HCT116 (cell line): ENCODE measurements at places on chromosomes 7 and 10.

DNA sequence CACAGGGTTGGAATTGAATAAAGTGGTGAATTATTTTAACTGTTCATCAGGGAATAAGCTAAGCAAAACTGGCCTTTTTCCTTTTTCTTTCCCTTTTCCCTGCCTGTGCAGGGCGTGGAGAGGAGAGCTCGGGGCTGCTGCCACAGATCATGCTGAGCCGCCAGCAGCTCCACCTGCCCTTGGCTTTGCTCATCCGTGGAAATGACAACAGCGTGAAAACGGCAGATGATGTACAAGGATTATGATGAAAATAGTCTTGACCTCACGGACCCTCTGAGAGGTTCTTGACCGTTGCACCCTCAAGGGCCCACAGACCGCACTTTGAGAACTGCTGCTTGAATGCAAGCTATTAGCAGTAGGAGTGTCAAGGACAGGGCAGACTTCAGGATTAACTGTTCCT lies 10.6 kb downstream of the PPP2R2D start:
- no peak overlapping the region for H3K4me3 ChIP-seq
- no peaks in the 10 kb centered on the region for H3K27me3 ChIP-seq
- no peaks in the 10 kb centered on the region for H3K36me3 ChIP-seq
- H3K4me1 ChIP-seq, result no peaks in the 10 kb centered on the region
- no peak for DNase-seq

DNA sequence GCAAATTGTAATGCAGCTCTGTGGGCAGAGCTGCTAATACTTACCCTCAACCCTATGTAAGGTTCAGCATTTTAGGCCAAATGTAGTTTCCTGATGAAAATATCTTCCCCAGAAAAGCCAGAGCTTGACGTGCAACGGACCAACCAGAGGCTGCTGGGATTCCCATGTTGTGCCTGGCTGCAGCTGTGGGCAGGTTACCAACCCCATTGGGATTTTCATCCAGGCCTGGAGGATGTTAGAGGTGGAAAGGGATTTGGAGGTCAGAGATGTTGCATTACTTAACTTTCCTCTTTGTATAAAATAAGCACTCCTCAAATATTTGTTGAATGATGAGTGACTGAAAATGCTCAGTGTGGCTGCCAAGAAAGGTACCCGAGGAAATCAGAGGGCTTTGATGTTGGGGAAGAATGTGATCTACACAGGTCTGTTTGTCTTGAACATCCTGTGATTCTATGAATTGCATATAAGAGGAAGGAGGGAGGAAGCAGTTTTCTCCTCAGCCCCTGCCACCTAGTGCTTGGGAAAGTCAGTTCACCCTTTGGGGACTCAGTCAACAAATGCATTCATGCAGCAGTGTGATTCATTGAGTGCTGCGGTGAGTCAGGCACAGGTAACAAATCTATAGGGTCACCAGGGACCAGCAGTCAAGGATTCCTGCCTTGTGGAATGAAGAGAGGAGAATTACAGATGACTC lies 487.2 kb downstream of the RPS24 start:
- H3K27me3 ChIP-seq, result no peaks in the 10 kb centered on the region
- H3K36me3 ChIP-seq, result no peaks in the 10 kb centered on the region
- H3K4me3 ChIP-seq, result no peak overlapping the region
- H3K27ac ChIP-seq, result no peak overlapping the region
- H3K4me1 ChIP-seq, result no peaks in the 10 kb centered on the region
- peak; percentile 62 for DNase-seq

DNA sequence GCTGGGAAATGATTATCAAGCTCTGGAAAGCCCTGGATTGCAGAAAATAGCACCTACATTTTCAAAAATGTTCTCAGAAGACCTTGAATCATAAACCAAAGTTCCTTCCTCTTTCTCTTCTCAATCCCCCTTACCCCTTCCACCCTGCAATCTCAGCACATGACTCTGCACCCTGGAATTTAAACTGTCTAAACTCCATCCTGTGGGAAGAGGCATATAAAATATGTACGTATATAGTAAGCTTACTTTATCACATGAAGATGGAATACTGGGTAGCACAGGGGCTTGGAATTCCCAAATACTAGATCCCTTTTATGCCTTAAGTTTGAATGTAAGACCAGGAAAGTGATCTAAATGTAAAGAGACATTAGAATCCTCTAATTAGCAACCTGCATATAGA lies 7.7 kb downstream of the AGMO start:
- H3K4me1 ChIP-seq, result no peaks in the 10 kb centered on the region
- H3K27ac ChIP-seq, result no peak overlapping the region
- H3K36me3 ChIP-seq, result no peaks in the 10 kb centered on the region
- H3K4me3 ChIP-seq, result no peak overlapping the region

DNA sequence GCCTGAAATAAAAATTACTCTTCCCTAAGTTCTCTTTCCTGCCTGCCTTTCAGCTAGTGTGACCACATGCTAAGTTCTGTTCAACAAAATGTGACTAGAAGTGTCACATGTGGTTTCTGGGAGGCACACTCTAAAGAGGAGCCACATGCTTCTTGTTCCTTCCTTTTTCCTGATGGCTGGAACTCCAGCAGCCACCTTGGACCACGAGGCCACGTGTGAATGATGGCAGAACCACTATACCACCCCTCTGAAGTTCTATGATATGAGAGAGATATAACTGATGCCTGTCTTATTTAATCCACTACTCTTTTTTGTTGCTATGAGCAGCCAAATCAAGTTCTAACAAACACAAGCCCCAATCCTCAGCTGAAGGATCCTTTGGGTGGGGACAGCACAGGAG lies 8.1 kb downstream of the PODXL start:
- DNase-seq, result no peak
- H3K4me3 ChIP-seq, result no peak overlapping the region
- no peak overlapping the region for H3K27ac ChIP-seq
- no peaks in the 10 kb centered on the region for H3K27me3 ChIP-seq

DNA sequence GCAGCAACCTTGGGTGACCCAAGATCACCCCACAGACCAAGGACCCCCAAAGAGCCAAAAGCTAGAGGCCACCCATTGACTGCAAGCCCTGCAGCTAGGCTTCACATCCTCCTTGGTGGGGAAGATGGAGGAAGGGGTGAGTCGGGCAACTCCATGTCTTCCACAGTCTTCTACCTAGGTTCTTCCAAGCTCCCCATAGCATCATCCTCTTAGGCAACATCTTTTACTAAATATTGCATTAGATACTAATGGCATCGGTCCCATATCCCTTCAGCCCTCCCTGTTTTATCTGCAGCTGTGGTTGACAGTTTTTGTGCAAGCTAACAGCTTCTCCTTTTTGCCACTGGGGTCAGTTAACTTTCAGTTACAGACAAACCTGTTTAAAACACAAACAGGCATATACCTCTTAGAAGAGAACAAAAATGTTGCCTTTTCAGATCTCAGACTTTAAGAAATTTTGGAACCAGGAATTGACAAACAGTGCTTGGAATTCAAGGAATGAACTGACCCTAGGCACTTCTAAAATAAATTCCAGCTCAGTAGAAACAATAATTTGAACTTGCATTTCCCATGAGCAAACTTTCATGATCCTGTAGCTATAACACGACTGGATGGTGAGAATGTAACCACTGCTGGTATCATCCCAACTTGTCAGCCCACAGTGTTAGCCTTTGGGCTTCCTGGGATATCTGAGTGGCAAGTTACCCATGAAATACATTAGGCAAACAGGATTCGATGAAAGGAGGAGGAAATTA lies 33.9 kb upstream of the MSMB start:
- H3K4me3 ChIP-seq, result no peak overlapping the region
- H3K27me3 ChIP-seq, result no peaks in the 10 kb centered on the region
- H3K36me3 ChIP-seq, result no peaks in the 10 kb centered on the region
